ENCODE measurements at places on chromosomes 2 and 18.

- DNase-seq, result no peak
Measured at GRCh38 chr2:48146552-48146951, 240.3 kb upstream of the FBXO11 start.

- DNase-seq, result no peak
Measured at GRCh38 chr2:127654838-127655175, 8.9 kb downstream of the GPR17 start.

- DNase-seq, result no peak
Measured at GRCh38 chr2:12424219-12424618, 292.5 kb upstream of the TRIB2 start.

DNA sequence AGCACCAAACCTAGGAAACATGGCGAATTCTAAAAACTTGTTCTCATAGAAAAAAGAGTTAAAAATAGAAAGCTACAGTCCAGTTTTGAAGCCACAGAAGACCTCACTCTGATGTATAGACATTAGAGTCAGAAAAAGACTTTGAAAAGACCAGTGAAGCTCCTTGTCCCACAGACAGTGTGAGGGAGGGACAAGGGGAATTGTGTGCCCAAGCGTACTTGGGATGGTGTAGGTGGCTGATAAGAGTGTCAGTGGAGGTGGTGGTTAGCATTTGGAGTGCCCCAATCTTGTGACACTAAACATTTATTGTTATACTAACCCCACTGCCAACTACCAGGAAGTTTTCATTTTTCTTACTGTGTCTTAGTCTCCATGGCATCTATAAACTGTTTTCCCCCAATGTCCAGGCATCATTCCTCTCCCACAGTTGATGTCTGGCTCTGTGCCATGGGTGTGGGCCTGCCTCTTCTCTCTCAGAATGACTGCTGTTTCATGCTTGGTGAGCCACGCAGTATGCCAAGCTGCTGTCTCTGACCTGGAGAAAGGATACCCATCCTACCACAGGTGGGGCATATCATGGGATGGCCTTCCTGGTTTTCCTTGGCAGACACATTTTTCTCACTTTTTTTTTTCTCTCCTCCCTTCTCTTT lies 161.4 kb downstream of the RPIA start:
- no peak for DNase-seq

DNA sequence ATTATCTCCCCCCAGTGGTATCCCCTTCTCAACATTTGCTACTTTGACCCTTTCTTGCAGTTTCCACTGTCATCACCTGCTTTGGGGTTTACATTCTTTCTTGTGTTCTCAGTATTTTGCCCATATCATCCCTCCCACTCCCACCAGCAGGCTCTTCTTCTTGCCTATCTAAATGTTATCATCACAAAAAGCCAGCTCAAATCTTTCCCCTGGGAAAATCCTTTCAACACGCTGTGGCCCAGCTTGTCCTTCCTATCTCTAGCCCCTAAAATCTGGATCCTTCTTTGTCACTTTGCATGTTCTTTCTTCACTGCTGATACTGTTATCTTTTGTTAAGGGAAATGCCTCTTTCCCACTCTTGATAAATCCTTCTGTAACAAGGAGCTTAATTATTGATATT lies 138.2 kb downstream of the RAD51AP2 start:
- DNase-seq, result no peak

DNA sequence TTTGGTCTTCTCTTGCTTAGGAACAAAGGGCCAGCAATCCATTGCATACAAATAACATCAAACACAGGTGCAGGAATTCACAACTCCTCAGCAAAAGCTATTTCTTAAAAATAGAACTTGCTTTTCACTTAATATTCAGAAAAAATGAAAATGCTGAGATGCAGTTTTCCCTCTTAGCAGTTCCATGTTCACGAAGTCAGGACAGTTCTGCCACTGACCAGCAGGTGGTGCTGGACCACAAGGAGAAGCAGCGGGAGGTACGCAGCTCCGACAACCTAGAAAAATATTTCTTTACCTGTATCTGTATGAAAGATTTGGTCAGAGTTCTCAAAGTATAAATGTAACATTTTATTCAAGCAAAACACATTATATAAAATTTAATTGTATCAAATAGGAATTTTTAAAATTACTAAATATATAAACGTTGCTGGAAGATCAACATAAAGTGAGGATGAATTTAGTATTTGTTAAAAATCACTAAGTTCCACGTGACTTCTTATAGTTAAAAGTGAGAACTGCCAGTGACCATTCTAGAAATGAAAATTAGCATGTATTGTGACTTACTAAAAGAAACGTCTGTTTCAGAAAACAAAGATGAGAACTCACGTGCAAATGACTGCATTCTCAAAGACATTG lies 48.8 kb downstream of the ADNP2 start:
- no peak for DNase-seq

DNA sequence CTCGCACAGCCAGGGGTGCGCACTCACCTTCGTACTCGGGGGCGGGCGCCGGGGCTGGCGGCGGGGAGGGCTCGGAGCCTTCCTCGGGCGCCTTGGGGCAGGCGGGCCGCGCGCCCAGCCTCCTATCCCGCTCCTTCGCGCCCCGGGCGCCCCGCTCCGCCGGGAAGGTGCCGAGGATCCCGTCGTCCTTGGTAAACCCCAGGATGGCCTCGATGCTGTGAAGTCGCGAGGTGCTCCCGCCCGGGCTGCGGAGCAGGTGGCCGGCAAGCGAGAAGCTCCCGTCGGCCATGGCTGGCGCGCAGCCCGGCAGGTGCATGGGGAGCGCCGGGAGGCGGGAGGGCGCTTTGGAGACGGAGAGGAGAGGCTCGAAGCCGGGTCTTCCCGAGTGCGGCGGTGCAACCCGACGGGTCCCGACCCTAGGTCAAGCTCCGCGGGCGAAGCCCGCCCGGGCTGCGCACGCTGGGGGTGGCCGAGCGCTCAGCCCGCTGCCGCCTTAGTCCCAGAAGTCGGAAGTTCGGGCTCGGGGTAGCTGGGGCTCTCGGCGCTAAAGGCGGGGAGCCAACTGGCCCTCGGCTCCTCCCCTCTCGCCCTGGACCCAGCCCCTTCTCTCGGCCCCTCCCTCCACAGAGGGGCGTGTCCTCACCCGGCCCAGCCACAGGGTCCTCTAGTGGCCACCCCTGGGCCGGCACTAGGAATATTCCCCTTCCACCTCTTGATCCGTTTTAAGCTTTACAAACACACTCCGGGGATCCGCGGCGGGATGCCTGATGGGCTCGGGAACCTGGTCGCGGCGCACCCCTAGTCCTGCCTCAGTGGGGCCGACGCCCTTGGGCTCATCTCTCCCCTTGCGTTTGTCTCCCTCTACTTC lies at the start of gene RAX:
TSS of gene RAX (minus strand) at position 564 of the 868 bp plus-strand sequence. CDS start at position 316, 248 bp downstream.
- no peak for DNase-seq

GRCh38 chr2:176612736-176613135 lies 343.5 kb downstream of the MTX2 start:
- no peak for DNase-seq

DNA sequence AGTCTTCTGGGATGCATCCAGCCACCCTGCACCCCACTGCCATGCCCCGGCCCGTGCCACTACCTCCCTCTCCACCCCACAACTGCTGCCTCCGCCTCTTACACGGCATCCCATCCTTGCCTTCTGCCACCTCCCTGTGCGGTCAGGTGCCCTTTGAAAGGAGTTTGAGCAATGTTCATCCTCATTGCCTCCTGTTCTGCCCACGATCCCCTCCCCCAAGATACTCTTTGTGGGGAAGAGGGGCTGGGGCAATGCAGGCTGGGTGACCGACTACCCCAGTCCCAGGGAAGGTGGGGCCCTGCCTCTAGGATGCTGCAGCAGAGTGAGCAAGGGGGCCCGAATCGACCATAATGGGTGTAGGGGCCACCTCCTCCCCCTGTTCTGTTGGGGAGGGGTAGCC lies 8.4 kb downstream of the MFSD2B start:
- no peak for DNase-seq

DNA sequence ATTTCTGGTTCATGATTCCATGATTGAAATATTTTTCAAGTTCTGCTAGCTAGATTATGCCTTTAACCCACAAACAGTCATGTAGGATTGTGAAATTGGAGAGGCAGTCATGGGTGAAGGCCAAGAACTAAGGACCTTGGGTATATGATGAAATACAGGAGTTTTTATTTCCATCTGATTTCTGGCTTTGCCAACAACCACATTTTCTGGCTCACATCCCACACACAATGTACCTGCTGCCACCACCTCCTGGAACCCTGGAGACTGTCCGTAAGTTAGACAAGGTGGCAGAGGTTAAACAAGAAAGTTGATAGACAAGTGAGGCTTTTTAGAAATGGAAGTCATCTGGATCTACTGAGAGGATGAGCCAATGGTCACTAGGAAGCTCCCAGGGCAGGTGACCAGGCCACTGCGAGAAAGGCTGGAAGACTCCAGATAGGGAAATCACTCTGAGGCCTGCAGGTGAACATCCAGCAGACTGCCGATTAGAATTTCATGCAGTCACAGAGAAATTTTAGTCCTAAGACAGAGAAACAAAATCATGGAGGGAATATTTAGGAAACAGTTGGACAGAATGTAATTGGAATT lies 402.0 kb downstream of the ALK start:
- peak; percentile 39 for DNase-seq

DNA sequence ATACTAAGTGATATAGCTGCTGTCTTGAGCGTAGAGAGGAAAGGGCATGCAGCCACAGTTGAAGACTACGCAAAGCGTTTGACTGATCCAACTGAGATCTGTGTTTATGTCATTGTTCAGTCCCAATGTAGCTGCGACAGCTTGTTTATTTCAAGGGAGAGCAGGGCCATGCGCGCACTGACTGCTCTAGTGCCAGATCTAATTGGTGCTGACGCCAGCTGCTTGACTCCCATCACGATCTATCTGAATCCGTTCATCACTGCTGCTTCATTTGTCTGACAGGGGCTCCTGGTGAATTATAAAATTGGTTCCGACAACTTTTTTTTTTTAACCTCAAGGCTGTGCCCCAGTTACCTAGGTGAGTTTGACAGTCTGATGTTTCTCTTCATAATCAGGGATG lies 75.7 kb downstream of the CHST9 start:
- no peak for DNase-seq

- DNase-seq, result no peak
Measured at GRCh38 chr2:234772733-234773060, 179.1 kb upstream of the SH3BP4 start.

GRCh38 chr2:240395448-240395847 lies 40.0 kb upstream of the GPC1 start:
- no peak for DNase-seq

DNA sequence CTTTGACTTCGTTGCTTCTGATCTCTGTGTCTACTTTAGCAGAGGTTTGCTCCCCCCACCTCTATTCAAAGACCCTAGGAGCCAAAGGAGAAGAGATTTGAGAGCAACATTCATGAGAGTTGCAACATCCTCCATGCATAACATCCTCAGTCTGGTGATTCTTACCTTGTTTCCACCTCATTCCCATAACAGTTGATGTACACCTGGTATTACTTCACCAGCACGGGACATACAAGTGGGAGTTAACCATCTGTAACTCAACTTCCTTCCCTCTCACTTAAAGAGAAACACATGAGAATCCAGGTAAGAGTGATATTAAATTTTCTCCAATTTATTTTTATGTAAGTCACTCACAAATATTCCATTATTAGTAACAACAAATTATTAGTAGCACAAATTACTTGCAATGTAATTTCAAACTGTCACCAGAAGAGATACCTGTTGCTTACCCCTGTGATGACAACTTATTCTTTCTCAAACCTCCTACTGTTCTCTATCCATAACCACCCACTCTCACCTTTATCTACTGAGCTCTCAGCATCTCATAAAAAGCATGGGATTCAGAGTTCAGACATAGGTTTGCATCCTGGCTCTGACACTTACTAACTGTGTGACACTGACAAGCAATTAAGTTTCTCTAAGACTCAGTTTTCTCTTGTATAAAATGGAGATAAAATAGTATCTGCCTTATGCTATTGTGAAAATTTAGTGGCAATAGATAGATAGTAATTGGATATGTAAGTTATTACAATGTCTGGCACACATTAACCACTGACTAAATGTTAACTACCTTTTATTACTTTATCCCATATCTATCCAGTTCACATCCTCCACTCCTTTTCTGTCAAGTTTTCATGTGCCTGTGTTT lies 184.6 kb upstream of the SRD5A2 start:
- no peak for DNase-seq

DNA sequence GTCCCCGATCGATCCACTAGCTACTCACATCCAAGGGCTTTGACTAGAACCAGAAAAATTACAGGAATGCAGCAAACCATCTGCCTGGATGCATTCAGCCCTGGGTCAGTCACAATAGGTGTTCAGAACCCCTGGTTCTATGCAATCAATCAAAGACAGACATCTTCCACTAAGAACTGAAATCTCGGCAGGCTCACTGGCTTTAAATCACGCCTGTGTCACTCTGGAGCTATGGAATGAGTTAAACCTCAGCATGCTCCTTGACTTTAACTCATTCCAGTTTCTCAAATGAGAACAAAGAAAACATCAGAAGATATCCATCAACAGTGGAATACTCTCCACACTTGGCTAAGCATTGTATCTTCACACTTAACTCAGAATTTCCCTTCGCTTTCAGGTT lies 68.1 kb upstream of the SPTBN1 start:
- DNase-seq, result no peak

DNA sequence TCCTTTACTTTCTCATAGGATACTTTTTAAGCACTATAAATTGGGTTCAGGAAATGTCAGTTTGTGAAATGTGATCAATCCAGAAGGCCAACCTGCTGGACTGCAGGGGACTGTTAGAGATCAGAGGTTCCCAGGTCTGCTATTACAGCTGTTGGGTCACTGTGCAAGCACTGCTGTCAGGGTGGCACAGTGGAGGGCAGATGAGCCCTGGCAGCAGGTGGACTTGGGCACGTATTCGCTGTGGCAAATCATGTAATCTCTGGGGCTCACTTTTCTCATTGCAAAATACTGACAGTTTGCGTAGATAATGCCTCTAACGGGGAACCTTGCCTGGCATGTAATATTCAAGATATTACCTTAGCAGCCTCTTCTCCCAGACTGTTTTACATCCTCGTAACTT lies 18.1 kb downstream of the RAB31 start:
- no peak for DNase-seq

Data from AG09309 (cell line).